Endothelial cell of umbilical vein (primary cell): ENCODE measurements at places on chromosomes 3 and 15. TPM values are rescaled to one million over a fixed set of nuclear protein-coding genes. Genes with fewer than 3 reads are reported as not detected.
A peak's percentile ranks its signal among the peaks of the same experiment; 100 is the strongest.

GRCh38 chr3:177131927-177132636 is 65.2 kb downstream of the TBL1XR1 start:
- no peak for DNase-seq

Gene LRRC2
- polyA plus RNA-seq: 0.08 and 0.14 TPM in 2 replicates

Gene KNG1
- polyA plus RNA-seq: not detected in 2 replicates

GRCh38 chr3:124639406-124640237 is 90.6 kb upstream of the UMPS start:
- DNase-seq: no peak

- peak; percentile 25 for DNase-seq
Measured at GRCh38 chr3:69368129-69368741, 17.7 kb downstream of the FRMD4B start.

DNA sequence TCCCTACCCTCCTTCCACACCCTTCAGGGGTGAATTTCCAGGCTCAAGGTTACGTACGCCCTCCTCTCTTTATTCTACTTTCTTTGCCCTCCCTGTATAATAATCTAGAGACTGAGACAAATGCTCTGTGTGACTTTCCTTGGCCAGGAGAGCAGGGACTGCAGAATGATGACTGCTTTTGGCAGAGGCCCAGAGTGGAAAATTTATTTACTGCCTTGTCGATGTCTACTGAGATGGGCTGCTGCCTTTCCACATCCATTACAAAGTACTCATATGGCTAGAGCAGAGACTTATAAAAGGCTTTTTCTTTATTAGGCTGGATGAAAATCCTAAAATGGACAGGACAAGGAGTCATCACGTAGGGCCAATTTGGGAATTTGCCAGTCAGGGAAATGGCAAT is 576.2 kb downstream of the TUSC7 start:
- no peak for DNase-seq

- no peak for DNase-seq
Measured at GRCh38 chr15:74384566-74384880, 17.1 kb upstream of the CYP11A1 start.

DNA sequence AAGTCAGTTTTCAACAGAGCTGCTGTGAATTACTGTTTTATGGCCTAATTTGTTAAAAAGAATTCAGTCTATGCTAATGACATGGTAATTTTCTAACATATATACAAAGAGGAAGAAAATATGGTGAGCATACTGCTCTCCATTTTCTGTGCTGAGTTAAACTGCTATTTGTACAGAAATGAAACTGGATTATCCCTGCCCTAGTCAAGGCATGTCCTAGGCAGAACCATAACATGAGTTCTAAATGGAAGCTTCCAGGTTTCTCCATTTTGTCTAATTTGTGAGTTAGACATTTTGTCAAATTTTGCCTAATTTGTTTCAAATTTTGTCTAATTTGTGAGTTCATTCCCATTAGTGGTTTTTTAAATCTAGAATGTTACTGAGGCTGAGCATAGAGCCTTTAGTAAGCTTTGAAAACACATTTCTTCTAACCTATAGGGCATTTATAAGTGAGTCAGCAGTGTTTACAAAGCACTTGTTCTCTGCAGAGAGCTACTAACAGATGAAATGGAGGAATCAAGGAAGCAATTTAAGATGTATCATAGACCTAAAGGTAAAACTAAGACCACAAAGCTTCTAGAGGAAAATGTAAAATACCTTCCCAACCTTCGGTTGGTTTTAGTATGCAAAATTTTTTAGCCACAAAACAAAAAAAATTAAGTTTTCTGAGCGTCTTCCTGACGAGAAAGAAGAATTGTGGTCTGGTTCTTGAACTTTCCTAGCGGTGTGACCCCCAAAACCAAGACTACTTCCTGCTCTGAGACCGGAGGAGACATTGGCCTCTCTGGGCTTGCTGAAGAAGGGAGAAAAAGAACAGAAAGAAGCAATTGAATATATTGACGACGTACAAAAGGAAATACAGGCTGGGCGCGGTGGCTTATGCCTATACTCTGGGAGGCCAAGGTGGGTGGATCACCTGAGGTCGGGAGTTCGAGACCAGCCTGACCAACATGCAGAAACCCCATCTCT is 9.8 kb downstream of the P2RY14 start:
- no peak for DNase-seq

DNA sequence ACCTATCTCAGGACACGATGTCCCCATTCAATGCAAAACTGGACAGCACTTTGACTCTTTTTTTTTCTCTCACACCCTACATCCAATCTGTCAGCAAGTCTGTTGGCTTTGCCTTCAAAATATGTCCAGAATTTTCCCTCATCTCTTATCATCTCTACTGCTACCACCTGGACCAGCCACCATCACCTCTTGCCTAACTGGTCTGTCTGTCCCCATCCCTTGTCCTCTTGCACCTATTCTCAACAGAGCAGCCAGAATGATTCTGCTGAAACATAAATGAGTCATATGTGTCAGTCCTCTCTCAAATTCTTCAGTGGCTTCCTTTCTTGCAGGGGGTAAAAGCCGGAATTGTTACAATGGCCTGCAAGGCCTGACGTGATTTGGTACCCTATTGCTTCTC is 105.8 kb downstream of the CYP19A1 start:
- DNase-seq: no peak

- no peak for DNase-seq
Measured at GRCh38 chr3:73926360-73927202, 301.8 kb upstream of the PDZRN3 start.

- DNase-seq: no peak
Measured at GRCh38 chr15:80036071-80036470, 23.4 kb upstream of the ZFAND6 start.

- DNase-seq: no peak
Measured at GRCh38 chr15:98324341-98324970, 323.9 kb upstream of the IGF1R start.

Gene ARHGAP31
- 20.1 and 25.5 TPM in 2 replicates for polyA plus RNA-seq
